ENCODE measurements at places on chromosomes 16 and 17.

DNA sequence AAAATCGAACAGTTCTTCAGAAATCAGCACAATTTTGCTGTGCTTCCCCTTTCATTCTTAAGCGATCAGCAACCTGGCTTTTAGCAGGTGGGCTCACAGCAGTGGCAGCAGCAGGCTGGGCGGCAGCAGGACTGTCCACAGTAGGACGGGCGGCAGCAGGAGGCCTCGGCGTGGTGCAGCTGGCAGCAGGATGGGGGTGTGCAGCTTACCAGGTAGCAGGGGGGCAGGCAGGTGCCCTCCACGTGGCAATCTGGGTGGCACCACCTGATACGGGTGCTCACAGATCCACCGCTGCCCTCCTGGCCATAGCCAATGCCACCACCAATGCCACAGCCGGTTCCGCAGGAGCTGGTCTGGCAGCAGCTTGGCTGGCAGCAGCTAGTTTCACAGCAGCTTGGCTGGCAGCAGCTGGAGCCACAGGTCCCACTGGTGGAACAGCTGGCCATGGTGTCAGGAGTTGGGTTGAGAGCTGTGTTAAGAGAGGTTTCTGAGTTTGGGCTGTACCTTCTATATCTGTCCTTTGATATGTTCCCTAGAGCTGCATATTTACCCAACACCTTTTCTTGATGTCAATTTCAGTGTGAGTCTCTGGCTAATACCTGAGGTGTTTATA is at the start of gene KRTAP1-4:
TSS of gene KRTAP1-4 (minus strand) at position 563 of the 613 bp plus-strand sequence. CDS start at position 446, 117 bp downstream.
- DNase-seq, result no peak

- no peak for DNase-seq
These were observed 9.6 kb downstream of the RNF40 start for GRCh38 chr16:30771726-30772125.

- no peak for DNase-seq
These were observed 1.8 kb upstream of the ERN1 start for GRCh38 chr17:64131606-64132270.

DNA sequence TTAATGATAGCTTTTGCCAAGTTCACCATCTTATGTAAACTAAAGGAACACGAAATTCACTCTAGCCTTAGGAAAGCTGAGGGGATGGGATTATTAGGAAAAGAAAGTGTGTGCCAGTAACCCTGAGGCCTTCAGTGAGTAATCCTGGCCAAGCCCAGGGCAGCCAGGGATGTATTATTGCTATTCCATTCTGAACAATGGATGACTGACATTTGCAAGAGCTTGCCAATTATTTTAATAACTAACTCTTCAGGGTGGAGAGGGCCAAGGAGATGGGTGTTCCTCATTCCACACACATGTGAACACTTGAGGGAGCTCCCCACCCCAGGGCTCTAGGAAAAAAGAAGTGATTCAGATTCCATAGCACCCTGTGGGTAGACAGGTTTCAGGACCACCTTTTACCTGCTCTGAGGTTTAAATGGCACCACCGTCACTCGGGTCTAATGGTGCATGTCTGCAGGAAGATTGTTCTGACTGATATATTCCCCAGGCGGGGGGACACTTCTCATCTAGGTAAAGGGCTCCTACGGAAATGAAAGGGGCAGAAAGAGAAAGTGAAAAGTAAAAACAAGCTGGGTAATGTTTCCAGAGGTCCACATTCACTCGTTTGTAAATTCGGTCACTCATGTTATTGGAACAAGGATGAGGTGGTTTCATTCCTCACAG is 41.5 kb downstream of the TK2 start:
- no peak for DNase-seq

DNA sequence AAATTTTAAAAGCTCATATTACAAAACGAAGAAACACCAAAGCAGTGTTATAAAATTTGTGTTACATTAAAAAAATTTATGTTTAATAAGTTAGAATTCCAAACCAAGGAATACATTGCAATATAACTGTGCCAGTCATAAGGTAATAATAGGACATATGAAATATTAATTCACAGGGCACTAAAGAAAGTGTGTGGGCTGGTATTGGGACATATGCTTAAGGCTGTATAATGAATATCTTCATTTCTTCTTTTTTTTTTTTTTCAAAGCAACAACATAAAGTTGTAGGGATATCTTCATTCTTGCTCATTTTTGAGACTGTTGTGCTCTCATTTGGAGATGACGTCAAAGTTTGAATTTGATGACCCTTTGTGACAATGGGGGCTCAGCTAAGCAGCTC is 17.5 kb upstream of the FBXO47 start:
- no peak for DNase-seq
